SHP77 (cell line): ENCODE measurements at places on chromosomes 5 and 9.

- DNase-seq = peak; percentile 45
These were observed 802 bp downstream of the SPIN1 start for GRCh38 chr9:88388886-88389605.

- DNase-seq = no peak
These were observed 43.3 kb downstream of the TLR4 start for GRCh38 chr9:117747386-117747970.

GRCh38 chr5:158798140-158798539, 301.6 kb downstream of the EBF1 start:
- DNase-seq = no peak

DNA sequence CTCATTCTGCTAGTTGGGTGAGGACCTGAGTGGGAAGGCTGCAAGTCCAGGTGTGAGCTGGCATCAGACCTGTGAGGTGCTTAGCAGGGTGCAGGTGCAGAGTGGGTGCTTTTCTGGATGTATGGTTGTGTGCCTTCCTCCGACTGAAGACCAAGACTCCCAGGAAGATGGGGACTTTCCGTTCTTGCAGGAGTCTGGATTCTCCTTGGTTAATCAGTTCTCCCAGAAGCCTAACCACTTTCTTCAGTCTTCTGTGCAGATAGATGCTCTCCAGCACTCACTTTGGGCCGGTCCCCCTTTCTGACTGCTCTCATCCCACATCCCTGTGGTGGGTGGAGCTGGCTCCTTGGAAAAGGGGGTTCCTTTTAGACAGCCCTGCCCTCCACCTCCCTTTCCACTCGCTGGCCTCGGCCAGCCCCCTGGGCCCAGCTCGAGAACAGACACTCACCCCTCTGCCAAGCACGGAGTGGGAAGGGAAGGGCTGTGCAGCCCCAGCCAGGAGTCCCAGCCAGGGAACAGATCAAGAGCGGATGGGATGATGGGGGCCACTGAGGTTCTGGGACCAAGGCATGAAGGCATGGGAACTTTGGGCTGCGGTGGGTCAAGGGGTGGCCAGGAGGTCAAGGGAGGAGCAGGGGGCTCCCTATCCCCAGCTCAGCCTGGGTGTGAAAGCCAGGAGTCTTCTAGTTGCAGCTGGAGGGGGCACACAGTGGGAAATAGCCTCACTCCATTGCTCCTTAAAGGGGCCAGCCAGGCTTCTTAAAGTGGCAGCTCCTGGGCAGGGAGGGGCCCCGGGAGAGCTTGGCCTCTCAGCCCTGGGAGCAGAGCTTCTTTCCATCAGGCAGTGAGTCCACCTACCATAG, 62.4 kb downstream of the FGF18 start:
- DNase-seq = no peak

GRCh38 chr5:56585461-56585860, 229.9 kb upstream of the MAP3K1 start:
- no peak for DNase-seq
